ENCODE measurements at places on chromosomes 12 and 14. TPM values are rescaled to one million over a fixed set of nuclear protein-coding genes. Genes with fewer than 3 reads are reported as not detected.

GRCh38 chr14:74846168-74846567, 29.8 kb downstream of the PROX2 start:
- no peak for DNase-seq

- DNase-seq: no peak
Measured at GRCh38 chr14:44291366-44291915, 215.6 kb downstream of the FSCB start.

DNA sequence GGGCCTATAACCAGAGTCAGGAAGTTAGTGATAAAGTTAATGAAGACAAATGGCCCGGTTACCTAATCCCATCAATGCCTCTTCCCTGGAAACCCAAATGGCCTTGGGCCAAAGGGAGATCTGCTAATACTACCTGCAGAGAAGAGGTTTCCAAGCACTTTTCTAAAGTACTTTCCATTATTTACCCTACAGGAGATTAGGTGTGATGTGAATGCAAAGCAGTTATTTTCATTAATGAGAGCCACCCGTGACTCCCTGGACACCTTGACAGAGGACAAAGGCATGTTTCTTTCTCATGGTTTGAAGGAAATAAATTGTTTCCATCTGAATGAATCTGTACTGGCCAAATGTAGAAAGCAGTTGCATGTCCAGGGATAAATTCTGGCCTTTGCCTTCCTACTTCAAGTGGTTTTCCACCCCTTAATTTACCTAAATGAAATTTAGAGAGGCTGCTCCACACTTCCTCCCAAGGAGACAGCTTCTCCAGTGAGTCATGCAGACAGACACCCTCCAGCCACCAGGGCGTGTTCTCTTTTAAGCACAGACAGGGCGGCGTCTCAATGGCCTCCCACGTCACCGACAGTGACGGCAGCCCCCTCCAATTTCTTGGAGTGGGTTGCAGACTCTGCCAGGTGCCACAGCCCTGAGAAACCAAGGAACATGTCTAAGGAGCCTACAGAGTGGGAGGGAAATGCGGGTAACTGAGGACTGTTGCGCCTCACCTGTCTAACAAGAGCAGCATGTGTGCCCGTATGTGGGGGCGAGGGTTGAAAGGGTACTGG, 43.9 kb upstream of the GNPNAT1 start:
- DNase-seq: peak; percentile 47

The PZP gene
- not detected for total RNA-seq

DNA sequence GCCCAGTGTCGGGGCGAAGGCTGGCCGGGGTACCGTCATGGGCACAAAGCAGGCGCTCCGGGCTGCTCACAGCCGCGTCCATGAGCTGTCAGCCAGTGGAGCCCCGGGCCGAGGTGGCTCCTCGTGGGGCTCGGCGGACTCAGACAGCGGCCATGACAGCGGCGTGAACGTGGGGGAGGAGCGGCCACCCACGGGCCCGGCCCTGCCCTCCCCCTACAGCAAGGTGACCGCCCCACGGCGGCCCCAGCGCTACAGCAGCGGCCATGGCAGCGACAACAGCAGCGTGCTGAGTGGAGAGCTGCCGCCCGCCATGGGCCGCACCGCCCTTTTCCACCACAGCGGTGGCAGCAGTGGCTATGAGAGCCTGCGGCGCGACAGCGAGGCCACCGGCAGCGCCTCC, 39.0 kb downstream of the KIF26A start:
- DNase-seq: no peak

- no peak for DNase-seq
Measured at GRCh38 chr12:114776731-114777442, 92.9 kb upstream of the TBX3 start.

The KCNH5 gene
- 0.97 TPM for total RNA-seq

DNA sequence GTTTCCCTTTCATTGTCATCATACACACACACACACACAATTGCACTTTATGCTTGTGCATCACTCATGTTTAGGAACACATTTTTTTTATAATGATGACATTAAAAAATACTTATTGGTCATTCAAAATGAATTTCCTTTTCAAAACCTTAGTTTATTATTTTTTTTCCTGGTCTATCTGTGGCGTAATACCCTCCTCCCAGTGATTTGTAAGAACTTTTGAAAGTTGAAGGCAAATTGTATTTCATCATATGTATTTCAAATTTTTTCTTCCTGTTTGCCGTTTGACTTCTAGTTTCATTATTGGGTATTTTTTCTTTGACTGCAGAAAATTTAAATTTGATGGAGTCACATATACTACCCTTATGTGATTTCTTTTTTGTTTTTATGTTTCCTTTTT, 2.5 kb upstream of the LRRK2 start:
- no peak for DNase-seq

DNA sequence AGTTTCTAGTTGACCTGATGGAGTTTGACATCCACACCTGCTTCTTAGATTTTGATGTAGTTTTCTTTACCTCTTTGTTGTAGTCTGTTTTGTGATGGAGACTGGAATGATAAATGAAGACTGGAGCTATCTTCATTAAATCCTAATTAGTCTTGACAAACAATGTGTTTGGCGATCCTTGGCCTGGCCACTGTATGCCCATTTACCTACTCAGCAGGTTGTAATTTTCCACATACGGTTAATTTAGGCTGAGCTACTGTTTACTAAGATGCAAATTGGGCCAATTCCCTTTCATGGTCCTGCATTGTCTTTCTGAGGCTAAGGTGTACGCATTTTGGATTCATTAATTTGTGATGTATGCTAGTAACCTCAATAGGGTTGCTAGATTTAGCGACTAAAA, at the start of gene TAS2R7:
TAS2R7 (minus strand) TSS at position 41 of the 400 bp plus-strand sequence. CDS start 57 bp downstream, outside the sequence.
- no peak for DNase-seq

The ARHGEF25 gene
- total RNA-seq: 10.2 TPM

The KRT81 gene
- total RNA-seq: not detected

GRCh38 chr12:132734206-132734605, 23.6 kb downstream of the PGAM5 start:
- no peak for DNase-seq

GRCh38 chr12:48512855-48513254, 12.6 kb upstream of the OR8S1 start:
- no peak for DNase-seq

DNA sequence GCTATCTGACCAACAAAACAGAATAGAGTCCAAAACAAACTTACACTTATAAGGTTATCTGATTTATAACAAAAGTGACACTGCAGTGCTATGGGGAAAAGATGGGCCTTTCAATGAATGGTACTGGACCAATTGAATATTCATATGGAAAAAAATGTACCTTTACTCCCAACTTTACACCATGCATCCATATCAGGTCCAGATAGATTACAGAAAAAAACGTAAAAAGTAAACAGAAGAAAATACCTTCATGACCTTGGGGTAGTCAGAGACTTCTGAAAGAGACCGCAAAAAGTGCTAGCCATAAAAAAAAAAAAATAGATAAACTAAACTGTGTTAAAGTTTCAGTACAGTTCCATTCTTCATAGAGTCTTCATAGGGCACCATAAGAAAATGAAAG, 308.3 kb downstream of the GXYLT1 start:
- no peak for DNase-seq

DNA sequence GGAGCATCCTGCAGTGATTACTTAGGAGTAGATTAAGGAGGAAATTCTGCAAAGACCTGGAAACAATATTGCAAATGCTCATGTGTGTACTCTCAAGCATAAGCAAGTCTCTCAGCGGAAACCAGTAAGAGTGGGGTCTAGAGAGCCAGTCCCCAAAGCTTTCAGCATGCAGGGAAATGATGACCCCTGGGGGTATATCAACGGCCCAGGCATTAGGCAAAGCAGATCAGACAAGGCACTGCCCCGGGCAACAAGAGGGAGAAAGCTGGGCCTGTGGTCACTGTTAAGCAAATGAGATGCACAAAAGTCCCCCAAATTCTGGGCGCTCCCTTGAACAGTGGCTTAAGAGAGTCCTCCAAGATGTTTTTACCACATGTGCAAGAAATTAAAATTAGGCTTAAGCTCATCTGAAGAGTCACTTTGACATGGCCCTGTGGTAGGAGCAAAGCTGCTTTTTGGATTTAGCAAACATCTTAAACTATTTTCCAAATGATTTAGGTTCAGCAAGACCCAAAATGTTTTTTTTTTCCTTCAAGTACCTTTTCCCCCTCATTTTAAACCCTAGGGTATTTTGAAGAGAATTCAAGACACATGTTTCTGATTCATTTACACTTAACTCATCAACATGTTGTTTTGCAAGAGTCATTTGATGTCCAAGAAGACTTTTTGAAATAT, 457.1 kb upstream of the TBX3 start:
- DNase-seq: peak; percentile 12

- peak; percentile 71 for DNase-seq
Measured at GRCh38 chr12:55720894-55721444, 776 bp downstream of the RDH5 start.

GRCh38 chr14:100703386-100704220, 23.1 kb upstream of the DLK1 start:
- no peak for DNase-seq
